CD8-positive, alpha-beta T cell (primary cell): ENCODE measurements at places on chromosomes 7 and 10.

DNA sequence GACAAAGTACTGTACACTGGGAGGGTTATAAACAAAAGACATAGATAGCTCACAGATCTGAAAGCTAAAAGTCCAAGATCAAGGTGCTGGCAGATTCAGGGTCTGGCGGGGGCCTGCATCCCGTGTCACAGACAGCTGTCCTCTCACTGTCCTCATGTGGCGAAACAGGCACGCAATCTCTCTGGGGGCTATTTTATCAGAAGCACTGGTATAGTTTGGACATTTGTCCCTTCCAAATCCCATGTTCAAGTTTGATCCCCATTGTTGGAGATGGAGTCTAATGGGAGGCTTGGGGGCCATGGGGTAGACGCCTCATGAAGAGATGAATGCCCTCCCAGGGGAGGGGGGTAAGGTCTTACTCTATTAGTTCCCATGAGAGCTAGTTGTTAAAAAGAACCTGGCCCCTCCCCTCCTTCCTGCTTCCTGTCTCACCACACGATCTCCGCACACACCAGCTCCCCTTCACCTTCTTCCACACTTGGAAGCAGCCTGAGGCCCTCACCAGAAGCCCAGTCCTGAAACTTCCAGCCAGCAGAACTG, 72.5 kb upstream of the UCN3 start:
- peak; percentile 47 for DNase-seq

GRCh38 chr7:20895563-20895962, 108.9 kb upstream of the SP8 start:
- DNase-seq: no peak

DNA sequence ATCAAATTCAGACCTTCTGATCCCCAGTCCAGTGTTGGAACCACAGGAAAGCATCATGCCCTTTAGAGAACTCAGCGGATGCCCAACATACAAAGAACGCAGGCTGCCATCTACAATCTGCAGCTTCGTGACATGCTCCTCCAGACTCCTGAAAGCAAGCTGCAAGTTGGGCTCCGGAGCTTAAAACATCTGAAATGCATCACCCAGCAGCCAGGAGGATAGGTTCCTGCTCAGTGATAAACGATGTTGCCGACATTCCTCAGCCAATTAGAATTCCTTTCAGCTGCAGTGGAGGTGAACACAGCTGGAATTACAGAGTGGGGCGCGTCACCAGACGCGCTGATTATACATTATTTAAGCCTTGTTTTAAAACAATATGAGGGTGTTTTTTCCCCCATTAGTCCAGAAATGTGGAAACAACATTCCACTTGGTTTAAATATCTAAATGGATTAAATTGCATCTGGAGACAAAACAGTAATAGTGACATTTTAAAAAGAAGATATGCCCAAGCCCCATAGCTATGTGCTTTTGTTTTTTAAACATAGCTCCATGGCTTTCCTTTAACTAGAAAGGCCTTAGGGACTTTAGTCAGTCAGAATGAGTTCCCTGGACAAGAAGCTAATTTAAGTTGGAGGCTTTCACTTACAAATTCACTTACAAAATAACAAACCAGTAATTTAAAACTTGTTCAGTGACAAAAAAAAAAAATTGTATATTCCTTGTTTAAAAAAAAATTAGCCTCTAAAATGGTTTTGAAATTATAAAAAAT, 6.3 kb downstream of the SMURF1 start:
- no peak for DNase-seq

DNA sequence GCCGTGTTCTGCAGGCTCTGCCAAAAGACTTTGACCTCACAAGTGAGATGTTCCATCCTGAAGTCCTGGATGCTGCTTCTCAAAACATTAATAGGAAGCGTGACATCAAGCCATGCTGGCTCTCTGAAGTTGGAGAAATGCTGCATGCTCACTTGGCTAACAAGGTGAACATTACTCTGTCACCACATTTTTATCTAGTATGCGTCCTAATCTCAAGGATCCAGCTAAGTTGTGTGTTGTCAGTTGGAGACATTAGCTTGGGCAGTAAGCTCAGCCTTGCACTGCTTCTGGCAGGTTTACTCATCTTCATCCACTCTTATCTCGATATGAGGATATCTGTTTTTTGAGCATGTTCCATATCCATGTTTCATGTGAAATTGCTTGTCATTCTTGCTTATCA, 165.2 kb downstream of the SDK1 start:
- DNase-seq: no peak

DNA sequence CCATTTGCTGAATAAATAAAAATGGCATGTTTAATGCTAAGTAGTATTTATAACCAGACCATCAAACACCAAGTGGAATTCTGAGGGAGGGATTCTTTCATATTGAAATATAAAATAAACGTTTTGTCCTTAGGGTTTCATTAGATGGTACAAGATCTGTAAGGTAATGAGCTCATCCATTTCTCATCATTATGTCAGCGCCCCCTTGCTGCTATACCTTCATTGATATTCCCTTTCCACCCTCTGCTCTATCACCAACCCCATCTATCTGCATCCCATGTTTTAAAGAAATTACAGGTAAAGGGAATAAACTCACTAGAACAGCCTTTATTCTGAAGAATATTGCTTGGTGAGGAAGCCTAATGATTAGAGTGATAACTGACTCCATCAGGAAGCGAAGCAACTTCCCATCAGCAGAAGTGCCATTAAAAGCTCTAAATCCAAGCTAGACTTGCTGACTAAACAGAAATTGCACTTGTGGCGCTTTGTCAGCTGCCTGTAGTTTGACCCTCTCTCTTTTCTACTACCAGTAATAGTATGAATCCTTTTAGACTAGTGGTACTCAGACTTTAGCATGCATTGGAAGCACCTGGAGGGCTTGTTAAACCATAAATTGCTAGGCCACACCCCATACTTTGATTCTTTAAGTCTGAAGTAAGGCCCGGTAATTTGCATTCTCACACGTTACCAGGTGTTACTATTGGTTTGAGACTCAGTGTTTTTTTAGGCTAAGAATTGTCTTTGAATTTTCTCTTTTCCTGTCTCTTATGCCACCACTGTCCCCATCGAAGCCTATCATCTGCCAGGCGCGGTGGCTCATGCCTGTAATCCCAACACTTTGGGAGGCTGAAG, 27.5 kb downstream of the ADD3 start:
- no peak for DNase-seq

GRCh38 chr7:99992330-99993038, 16.7 kb upstream of the AZGP1 start:
- no peak for DNase-seq

DNA sequence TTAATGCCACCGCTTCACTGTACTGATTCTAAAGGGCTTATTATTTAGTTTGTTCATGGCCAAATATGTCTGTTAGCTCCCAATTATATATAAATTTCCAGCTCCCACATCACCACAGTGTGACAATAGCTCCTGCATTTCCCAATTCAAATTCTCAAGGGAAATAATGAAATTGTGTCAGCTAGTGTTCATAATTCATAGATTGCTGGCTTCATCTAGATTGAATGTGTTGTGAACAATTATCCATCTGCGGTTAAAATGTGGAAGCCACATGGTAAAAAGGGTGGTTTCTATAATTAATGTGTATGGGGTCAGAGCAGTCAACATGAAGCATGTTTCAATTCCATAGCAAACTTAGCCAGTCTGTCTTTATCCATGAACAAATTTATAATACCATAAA, 154.3 kb downstream of the SEMA3E start:
- no peak for DNase-seq

DNA sequence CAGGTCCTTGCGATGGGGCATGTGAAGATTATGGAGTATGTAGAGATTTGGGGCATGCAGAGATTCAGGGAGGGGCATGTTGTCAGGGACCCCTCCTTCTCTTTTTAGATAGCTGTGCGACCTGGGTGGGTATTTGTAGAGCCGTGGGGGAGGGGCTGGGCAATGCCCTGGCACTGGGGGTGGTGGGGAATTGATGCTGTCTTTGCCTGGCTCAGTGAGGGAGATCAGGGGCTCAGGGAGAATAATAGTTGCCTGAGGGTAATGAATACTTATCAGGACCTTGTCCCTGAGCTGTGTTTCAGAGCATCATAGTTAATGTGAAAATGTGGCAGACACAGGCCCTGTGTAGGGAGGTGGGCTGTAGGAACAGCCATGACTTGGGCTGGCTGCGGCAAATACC, 3.5 kb downstream of the RAMP3 start:
- no peak for DNase-seq

DNA sequence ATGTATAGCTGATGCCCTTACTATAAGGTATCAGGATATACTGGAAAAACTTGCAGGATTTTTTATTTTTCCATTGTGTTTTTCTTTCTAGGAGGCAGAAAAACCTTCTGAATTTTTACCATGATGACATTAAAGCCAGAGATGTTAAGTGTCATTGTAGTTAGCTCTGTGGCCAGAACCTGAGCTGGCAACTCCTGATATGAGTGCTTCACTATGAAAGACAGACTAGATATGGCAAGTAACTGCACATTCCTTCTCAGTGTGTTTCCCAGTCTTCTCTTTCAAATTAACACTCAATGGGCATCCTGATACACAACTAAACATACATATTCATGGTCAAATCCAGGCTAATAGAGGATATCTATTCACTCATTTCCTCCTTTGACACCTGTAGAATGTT, 166.2 kb downstream of the CTTNBP2 start:
- DNase-seq: no peak

- no peak for DNase-seq
Observed at GRCh38 chr7:33733870-33734650, 171.3 kb upstream of the BMPER start.

- DNase-seq: no peak
Observed at GRCh38 chr10:125043841-125044658, 102.1 kb downstream of the ZRANB1 start.

GRCh38 chr10:122252805-122253204, 18.3 kb upstream of the BTBD16 start:
- no peak for DNase-seq

- DNase-seq: no peak
Observed at GRCh38 chr7:70135656-70136055, 537.4 kb downstream of the AUTS2 start.

- no peak for DNase-seq
Observed at GRCh38 chr7:42746214-42746613, 165.7 kb downstream of the C7orf25 start.
